ENCODE measurements at places on chromosomes 7 and 10.

DNA sequence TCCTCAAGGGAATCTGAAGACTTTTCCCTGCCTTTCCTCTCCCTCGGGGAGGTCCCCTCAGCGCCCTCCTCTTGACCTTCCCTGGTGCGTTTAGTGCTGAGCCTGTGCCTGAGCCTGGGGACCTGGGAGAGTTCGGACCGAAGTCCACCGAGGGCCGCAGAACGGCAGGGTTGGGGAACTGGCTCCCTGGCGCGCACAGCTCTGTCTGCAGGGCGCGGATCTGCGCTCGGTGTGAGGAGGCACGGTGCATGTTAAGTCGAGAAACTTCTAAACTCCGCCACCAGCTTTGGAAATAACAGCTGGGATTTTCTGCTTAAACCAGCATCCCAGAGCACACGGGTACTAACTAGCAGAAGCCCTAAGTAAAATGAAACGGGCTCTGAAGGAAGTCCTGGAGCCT, 44.2 kb upstream of the SLC29A4 start:
- DNase-seq, result no peak

DNA sequence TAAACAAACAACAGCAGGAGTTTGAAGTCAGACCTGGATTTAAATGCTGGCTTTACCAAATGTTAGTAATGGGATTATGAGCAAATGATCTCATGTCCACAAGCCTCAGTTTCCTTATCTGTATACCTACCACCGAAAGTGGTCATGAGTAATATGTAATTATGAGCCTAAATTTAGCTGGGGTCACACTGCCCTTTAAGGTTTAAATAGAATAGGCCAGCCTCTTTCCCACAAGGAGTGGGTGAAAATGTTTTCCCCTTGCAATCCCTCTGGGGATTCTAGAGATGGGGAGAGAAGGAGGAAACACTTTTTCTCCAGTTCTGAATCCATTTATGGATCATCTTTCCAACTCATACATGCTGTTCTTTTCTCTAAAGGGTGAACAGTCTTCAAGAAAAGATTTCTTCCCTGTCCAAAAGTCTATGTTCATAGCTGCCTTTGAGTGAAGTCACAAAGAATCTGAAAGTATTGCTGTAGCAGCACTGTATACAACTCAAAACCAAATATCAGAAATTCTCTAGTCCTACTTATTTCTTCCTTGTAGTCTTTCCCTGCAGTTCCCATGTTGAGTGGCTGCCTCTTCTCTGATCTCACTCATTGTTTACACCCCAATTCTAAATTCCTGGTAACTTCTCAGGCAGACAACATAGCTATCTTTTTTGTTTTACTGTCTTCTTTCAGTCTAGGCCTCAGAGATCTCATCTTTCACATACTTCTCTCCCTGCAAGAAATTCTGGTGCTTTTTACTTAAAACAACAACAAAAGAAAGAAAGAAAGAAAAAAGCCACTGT, 7.4 kb upstream of the TSPAN12 start:
- no peak for DNase-seq

GRCh38 chr10:131078131-131078881, 233.2 kb downstream of the TCERG1L start:
- DNase-seq, result peak; percentile 54

DNA sequence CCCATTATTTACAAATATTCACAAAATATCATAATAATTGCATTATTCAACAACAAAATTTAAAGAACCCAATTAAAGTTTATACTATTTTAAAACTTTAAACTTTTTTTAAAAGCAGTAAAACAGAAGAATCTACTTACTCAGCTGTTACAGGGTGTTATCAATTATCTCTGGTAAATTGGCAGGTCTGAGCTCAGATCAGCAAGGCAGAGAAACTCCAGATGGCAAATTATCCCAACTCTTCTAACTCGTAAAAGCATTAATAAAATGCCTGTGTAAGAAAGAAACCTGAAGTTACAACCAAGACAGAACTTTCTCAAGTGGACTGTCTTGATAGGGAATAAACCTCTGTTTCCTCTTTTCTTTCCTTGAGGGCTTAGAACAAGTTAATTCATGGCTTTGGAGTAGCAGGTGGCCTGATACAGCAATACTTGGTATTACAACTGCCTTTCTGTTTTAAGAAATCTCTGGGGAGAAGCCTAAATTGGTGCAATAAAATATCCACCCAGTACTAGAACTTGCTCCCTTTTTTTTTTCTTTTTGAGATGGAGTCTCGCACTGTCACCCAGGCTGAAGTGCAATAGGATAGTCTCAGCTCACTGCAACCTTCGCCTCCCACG, 275.3 kb upstream of the MKLN1 start:
- DNase-seq, result no peak

DNA sequence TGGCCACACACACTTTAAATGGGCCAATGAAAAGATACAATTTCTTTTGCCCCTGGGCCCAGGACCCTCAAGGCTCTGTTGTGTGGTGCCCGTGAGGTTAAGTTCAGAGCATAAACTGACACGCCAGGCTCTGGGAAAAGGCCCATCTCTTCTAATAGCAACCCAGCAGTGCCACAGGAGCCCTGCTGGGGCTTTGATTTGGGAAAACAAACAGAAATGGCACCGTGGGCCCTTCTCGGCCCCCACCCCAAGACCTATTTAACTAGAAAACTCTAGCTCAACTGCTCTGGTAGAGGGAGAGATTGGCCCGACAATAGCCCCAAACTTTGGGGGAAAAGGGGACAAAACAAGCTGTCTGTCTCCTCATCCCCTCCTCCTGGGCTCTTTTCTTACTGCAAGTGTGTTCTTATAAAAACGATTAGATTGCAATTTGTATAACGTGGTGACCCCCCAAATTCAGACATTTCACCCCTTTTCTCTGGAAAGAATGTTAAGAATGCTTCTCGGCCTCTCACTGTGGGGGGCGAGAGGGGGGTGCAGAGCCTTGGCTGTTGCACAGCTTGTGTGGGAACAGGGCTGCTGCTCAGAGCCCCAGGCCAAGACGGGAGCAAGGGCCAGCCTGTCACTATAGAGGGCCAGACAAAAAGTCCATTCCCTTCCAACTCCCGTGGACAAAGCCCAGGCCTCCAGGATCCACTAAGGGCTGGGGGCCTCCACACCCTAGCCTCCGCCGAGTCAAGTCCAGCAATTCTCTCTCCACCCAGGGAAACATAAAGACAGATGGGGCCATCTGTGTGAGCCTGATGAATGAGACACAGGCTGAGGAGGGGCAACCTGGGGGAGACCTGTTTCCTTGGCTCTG, 26.8 kb downstream of the DPCD start:
- DNase-seq, result peak; percentile 46

GRCh38 chr10:105950410-105950809, 1214.1 kb downstream of the SORCS1 start:
- DNase-seq, result no peak

DNA sequence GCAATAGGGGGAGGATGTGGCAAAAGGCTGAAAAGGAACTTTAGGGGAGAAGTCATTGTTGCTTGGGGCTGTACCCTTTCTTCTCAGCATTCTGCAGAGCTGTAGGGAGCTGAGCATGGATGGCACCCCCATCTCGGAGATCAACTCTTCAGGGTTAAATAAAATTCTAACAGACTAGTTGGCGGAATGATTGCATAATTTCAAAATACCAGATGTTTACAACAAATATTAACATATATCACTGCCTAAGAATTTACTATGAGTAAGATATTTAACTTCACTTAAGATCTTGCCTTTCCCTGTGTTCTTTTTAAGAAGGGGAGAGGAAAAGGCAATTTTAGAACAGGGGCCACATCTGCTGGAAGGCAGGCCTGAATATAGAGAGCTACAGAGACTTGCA, 509 bp upstream of the OR2F1 start:
- no peak for DNase-seq

DNA sequence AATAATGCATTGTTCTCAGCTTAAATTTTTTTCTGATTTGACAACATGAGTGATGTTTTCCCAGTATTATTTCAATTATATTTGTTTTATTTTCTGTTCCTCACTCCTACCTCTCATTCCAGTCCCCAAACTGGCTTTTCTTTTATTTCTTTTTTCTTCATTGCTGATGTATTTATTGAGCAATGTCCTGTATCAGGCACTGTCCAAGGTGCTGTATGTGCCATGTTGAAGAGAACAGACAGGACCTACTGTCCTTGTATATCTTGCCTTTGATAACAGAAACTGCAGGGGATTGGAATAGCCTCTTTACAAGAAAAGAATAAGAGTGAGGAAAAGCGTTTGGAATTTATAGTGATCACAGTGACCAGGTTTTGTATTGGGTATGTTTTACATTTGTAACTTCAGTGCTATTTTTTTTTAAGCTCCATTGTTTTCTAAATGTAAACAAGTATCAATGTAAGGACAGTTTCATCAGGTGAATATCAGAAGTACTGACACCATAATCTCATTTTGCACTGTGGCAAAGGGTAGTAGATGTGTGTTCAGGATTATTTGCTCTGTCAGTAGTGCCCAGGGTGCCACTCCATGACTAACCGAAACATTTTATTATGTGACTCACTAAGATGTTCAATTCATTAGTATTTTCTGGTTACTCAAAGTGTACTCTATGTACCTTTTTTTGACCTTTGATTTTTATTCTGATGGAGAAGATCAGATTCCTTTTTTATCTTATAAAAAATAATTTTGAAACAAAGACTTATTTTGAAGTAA, 15.6 kb upstream of the CLDN12 start:
- DNase-seq, result no peak

- no peak for DNase-seq
These were observed 269.9 kb upstream of the FZD8 start for GRCh38 chr10:35911954-35912353.

DNA sequence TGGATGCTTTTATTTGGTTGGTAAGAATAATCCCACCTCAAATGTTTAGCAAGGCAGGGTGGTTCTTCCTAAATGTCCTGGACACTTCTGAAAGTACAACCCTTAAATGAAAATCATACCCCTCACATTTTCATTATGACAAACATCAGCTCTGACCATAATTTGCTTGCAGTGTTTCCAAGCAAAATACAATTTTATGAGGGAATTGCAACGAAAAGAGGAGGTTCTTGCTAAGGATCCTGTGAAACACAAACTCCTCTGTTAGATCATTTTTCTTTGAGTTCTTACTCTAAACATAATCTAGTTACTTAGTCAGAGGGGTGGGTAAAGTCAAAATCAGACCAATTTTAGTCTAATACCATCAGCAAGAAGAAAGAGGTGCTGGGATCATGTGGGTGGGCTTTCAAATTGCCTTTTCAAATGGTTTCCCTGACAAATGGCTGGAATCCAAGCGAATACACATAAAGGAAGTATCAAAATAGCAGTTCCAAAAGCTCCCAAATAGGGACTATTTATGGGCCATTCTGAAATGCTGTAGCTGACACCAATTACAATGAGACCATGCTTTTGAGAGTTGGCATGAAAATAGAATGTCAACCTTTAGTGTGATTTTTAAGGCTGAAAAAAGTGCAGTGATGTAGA, 164.9 kb upstream of the INHBA start:
- no peak for DNase-seq

DNA sequence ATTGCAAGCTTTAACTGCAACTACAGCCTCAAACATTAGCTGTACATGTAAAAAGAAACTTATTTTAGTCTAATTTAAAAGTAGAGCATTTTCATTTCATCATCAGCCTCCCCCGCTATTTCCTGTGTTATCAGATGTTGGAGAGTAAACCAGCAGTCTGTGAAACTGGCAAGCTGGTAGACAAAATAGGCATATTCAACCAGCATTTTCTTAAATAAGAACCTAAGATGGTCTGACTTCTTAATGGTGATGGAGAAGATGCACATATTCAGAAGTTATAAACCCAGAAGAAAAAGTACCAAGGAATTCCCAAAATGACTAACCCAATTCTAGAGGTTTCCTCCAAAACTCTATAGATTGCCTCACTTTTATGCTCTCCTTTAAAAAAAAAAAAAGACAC, 24.9 kb downstream of the PIK3AP1 start:
- no peak for DNase-seq

GRCh38 chr7:83452256-83452655, 196.7 kb downstream of the SEMA3E start:
- no peak for DNase-seq

DNA sequence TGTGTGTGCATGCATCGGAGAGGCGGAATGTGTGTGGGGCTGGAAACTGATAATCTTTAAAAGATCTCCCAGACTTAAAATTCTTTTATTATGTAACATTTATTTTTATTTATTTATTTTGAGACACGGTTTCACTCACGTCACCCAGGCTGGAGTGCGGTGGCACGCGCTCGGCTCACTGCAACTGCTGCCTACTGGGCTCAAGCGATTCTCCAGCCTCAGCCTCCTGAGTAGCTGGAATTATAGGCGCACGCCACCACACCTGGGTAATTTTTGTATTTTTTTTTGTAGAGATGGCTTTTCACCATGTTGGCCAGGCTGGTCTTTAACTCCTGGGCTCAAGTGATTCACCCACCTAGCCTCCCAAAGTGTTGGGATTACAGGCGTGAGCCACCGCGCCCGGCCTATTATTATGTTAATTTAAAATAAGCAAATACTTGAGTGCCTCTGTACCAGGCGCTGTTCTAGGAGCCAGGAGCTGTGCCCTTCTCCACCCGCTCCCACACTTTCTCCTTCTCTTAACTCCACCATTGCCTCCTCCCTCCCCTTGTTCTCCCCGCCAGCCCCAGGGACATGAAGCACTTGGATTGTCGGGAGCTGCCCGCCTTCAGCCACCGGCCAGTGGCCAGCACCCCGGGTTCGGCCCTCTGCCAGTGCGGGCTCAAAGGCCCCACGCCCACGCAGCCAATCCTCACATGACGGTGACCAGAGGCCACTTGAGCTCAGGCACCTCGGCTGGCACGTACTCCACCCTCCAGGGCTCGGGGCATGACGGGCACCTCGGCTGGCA, 163.6 kb downstream of the DNAJB6 start:
- DNase-seq, result no peak

DNA sequence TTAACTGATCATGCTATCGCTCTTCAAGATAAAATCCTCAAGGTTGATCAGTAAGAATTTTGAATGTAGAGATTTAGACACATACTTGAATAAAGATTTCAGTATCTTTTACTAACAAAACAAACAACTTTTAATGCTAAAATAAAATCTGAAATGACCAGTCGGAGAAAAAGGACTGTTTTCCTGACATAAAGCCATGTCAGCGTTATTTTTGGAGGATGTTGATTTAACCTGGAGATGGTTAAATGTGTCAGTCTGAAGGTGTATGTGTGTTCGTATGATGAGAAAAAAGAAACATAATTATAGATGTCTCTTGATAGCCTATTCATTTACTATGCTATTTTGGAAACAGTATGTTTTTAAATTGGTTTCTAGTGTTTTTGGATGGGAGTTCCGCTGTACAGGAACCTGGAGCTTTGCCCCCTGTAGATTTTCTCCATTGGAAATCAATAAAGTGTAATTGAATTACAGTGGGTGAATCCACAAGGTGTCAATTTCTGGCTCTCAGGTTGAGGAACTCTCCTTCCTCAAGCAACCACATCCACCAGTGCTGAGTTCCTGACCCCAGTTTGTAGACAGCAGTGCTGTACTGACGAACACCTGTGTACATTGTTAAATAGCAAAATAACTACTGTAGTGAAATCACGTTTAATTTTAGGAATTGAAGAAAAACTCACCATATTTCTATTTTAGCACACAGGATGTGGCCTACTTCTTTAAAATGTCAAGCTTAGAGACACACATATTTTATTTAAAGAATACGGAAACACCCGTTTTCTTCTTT, 670.1 kb downstream of the MAGI2 start:
- DNase-seq, result no peak

GRCh38 chr10:110389255-110389654, 84.5 kb upstream of the SMNDC1 start:
- DNase-seq, result no peak
